MG63 (cell line): ENCODE measurements at places on chromosomes 4 and X. TPM values are rescaled to one million over a fixed set of nuclear protein-coding genes. Genes with fewer than 3 reads are reported as not detected.

FGF2 gene
- total RNA-seq, result 48.5 and 109 TPM in 2 replicates

PPARGC1A gene
- not detected in 2 replicates for total RNA-seq

EMD gene
- total RNA-seq, result 48.7 and 62.4 TPM in 2 replicates

EREG gene
- not detected in 2 replicates for total RNA-seq

LAP3 gene
- total RNA-seq, result 83.4 and 102 TPM in 2 replicates

SOWAHB gene
- total RNA-seq, result not detected in 2 replicates

ELF4 gene
- 5.9 and 6.3 TPM in 2 replicates for total RNA-seq

NPNT gene
- 0.13 and 28.7 TPM in 2 replicates for total RNA-seq

FAM133A gene
- not detected in 2 replicates for total RNA-seq

GRCh38 chr4:53599632-53600031 is 8.3 kb upstream of the LNX1 start:
- DNase-seq, result no peak

DNA sequence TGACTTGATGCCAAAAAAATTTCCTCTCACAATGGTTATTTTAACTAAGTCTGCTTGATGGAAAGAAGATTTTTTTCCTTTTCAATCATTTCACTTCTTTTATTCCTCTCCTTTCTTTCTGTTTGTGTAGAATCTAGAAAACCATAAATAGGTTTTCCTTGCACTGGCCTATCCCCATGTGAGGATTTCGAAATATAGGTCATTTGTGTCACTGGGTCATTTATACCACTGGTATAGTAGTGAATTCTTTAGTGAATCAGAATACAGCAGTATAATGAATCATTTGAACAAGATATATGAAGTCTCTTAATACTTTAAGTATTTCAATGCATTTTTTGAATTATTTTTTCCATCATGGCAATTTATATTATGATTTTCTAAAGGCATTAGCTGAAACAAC is 26.6 kb downstream of the PCDH7 start:
- DNase-seq, result no peak

DNA sequence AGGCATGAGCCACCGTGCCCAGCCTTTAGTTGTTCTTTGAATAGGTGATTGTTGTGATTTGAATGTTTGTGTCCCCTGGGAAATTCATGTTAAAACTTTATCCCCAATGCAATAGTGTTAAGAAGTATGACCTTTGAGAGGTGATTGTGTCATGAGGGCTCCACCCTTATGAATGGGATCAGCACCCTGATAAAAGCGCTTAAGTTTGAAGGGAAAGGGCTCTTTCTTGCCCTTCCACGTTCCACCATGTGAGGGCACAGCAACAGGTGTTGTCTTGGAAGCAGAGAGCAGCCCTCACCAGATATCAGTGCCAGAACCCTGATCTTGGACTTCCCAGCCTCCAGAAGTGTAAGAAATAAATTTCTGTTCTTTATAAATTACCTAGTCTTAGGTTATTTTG is 33.7 kb upstream of the RP2 start:
- DNase-seq, result no peak

DNA sequence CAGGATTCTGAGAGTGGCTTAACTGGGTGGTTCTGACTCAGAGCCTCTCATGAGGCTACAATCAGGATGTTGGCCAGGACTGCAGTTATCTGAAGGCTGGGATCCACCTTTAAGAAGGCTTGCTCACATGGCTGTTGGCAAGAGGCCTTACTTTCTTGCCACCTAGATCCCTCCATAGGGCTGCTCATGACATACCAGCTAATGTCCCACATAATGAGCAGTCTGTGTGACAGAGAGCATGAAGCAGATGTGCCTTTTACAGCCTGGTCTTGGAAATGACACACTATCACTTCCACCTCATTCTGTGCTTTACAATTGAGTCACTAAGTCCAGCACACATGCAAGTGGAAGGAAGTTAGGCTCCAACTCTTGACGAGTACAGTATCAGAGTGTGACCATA is 4.3 kb upstream of the RBM3 start:
- peak; percentile 38 for DNase-seq

DNA sequence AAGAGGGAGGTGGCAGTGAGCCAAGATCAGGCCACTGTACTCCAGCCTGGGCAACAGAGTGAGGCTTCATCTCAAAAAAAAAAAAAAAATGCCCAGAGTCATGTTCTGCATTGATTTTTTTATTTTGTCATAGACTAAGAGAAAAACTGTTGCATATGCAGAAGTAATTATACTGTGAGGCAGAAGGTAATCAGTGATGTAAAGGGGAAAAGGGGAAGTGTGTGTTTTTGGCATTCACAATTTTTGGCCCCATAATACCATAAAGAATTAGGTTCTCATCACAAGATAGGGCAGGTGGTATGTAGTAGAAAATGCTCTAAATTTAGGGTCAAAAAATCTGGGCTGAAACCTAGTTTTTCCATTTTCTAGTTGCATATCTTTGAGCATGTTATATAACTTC is 47.3 kb upstream of the GAB1 start:
- no peak for DNase-seq

DNA sequence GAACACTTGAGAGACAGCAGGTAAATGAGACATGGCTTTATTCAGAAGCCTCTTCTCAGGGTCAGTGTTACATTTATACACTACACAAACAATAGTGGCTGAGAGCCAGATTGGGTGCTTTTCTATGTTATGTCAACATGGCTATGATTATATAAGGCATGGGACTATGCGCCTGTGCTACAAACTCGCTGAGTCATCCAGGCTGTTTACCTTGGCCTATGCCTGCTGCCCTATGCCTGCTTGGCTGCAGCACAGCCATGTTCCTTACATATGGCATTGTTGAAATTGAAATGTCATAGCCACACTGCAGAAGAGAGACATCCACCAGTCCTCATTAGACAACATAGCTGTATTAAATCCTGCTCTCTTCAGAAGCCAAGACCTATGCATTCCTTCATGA is 236.3 kb upstream of the NWD2 start:
- peak; percentile 83 for DNase-seq

GRCh38 chr4:110260299-110260698 is 61.9 kb upstream of the ELOVL6 start:
- no peak for DNase-seq

- DNase-seq, result no peak
These were observed 181.9 kb downstream of the AFAP1 start for GRCh38 chr4:7757501-7758471.

GRCh38 chr4:188989371-188989770 is 850.1 kb downstream of the TRIML1 start:
- no peak for DNase-seq

DNA sequence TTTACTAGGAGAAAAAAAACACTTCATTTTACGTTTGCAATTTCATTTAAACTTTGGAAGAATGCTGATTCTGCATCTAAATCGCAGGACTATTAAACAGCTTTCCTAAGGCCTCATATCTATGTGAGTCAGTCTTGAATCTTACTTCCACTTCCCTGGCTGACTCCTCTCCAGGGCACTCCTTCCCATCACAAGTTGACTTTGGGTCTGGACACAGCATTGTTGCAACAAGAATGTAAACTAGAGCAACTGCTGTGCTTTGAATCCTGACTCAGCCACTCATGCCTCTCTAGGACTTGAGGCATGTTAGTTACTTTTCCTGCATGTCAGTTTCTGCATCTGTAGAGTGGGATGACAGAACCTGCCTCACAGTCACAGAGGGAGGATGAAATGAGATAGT is 413.8 kb downstream of the FAT4 start:
- peak; percentile 68 for DNase-seq

GRCh38 chr4:183563874-183564273 is 59.0 kb downstream of the ING2 start:
- peak; percentile 24 for DNase-seq

DNA sequence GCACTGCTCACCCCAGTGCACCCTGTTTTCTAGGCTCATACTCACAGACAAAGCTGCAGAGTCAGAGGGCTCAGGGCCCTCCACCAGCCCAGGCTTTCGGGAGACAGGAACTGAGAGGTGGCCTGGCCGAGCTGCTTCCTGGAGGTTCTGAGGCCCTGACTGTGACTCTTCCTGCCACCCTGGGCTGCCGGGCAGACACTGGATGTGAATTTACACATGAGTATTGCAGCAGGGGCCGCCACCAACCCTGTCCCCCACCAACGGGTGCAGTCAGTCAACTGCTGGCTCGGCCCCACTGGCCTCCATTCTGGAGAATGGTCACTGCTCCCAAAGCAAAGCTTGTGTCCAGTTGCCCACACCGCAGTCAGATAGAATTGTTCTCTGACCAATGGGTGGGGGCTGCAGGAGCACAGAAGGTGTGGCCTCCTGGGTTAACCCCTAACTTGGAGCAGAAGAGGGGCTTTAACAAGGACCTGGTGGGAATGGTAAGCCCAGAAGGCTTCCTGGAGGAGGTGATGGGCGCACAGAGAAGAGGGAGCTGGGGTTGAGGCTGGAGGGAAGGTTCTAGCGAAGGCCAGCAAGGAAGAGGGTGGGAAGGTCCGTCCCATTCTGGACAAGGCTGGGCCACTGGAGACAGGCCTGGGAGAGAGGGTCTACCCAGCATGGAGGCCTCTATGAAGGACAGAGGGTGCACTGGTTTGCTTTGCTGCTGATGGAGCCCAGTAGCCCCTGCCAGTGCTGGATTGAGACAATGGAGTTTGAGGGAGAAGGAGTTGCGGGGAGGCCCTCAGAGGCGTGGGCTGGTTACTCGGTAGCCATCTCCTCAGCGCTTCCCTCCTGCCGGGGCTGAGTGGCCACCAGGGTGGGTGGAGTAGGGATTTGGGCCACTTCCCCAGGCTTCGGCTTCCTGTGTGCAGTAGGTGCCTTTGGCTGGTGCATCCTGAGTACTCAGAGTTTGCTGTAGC is 135.3 kb downstream of the CPZ start:
- DNase-seq, result no peak

DNA sequence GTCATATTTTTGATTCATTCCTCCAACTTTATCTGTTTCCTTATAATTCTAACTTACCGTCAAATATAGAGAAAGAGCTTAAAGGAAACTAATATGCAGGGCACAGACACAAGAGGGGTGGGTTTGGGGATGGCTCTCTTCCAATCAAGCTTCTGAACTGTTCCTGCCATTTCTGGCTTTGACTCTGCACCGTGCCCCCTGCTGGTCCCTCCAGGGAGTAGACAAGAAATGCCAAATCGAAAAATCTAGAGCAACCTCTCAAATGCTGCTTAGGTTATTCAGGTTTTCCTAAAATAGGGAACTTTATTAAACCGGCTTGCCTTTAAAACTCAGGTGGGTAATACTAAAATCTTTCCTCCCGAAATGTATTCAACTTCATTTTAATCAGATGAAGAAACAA is 39.8 kb upstream of the VCX3A start:
- no peak for DNase-seq
